ENCODE measurements at places on chromosomes 11 and 22.

GRCh38 chr11:17230867-17231851 is 23.4 kb upstream of the PIK3C2A start:
- peak; percentile 40 for DNase-seq

DNA sequence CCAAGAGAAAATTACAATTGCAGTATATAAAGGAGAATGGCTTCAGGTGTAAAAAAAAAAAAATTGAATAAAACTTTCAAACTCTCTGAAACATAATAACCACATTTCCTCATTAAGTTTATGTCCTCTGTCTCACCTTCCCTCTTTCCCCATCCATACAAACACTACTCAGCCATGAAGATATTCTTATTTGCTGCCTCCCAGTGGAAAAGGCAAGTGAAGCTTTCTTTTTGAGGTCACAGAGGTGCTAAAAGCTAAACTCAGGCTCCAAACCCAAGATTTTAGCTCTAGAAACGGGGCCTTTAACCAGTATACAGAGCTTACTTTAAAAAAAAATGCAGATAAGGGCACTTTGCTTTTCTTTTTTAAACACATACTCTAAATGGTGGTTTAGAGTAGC is 1568.5 kb downstream of the FAM181B start:
- no peak for DNase-seq

DNA sequence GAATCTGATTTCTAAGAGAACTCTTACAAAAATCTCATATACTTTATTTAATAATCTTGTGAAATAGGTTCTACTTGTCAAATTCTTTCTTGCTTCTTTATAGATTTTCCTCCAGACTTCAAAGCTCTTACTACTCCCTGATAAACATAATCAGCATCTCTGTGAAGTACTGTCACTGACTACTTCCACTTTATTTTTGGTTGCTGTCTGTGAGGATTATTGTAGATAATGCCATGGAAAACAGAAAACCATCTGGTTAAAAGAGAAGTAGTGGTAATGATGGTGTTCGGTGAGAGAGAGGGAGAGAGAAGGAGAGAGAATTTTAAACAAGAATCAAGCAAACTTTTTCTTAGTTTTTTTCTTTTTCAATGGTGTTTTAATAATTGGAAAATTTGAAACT is 152.3 kb downstream of the TMEM135 start:
- DNase-seq = no peak

- DNase-seq = no peak
Observed at GRCh38 chr11:14583252-14584034, 60.2 kb upstream of the PDE3B start.

DNA sequence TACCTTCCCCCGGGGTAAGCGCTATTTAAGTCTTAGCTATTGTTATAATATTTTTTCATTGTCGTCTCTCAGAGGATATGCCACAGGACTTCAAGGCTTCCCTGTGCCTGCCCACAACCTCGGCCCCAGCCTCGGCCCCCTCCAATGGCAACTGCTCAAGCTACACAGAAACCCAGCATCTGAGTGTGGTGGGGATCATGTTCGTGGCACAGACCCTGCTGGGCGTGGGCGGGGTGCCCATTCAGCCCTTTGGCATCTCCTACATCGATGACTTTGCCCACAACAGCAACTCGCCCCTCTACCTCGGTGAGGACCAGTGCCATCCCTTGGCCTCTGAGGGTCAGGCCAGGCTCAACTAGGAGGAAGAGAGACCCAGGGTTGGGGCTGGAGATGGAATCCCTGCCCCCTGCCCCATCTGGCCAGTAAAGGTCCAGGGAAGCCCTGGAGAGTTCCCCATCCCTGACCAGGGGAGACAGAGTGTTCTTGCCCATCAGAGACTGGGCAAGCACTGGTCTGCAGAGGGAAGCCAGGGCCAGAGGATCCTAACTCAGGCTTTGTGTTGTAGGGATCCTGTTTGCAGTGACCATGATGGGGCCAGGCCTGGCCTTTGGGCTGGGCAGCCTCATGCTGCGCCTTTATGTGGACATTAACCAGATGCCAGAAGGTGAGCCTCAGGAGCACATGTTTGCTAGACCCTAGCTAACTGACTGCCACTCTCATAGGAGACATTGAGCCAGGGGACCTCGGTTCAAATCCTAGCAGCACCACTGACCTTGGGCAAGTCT is 18.4 kb downstream of the SLCO2B1 start:
- no peak for DNase-seq

GRCh38 chr11:73175551-73176144 is 33.5 kb upstream of the FCHSD2 start:
- no peak for DNase-seq

- no peak for DNase-seq
Observed at GRCh38 chr11:30422447-30423278, 99.8 kb downstream of the ARL14EP start.

- no peak for DNase-seq
Observed at GRCh38 chr11:65504674-65505465, 6.0 kb downstream of the MALAT1 start.

GRCh38 chr22:27802346-27803073 is 954 bp upstream of the MN1 start:
- DNase-seq = no peak
